ENCODE measurements at places on chromosomes 3 and 15.

- DNase-seq = no peak
These were observed 12.9 kb downstream of the AMOTL2 start for GRCh38 chr3:134361162-134361835.

- no peak for DNase-seq
These were observed 84.1 kb upstream of the LINGO1 start for GRCh38 chr15:77716632-77717332.

DNA sequence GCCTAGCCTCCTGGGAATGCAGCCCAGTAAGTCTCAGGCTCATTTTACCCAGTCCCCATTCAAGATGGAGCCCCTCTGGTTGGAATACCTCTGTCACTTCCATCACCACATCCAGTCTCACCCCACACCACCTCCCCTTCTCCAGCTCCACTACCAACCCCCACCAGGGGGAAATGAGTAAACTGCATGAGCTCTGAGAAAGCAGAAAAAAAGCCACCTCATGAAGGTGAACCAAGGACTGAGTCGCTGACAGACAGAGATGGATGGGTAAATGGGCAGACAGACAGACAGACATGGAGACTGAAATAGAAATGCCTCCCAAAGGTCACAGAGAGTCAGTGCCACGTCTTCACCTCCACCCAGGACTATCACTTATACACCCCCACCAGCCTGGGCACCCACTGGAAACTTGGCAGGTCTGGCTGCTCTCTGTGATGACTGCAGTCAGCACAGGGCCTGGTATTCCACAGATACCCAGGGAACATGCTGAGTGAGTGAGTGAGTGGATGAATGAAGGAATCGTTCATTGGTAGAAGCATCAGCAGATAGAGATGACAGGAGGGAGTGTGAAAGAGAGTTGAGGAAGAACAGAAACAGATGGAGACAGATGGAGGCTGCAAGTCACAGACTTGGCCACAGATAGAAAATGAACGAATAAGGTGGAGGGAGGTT lies 4.9 kb upstream of the LOXL1 start:
- DNase-seq = no peak

DNA sequence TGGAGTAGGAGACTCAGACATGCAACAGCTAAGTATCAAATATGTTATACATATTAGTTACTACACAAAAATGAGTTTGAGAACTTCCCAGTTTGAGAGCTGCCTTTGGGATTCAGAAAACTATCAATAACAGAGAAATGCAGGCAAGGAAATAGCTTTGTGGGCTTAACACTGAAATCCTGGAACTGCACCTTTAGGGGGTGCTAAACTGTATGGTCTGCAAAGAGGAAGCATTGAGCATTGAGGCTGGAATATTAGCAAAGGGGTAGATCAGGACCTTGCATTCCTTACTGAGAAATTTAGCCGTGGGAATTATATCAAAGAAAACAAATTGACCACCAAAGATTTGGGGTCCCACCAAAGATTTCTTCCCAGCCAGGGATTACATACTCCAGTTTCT lies 580.0 kb downstream of the ZNF385D start:
- DNase-seq = no peak

DNA sequence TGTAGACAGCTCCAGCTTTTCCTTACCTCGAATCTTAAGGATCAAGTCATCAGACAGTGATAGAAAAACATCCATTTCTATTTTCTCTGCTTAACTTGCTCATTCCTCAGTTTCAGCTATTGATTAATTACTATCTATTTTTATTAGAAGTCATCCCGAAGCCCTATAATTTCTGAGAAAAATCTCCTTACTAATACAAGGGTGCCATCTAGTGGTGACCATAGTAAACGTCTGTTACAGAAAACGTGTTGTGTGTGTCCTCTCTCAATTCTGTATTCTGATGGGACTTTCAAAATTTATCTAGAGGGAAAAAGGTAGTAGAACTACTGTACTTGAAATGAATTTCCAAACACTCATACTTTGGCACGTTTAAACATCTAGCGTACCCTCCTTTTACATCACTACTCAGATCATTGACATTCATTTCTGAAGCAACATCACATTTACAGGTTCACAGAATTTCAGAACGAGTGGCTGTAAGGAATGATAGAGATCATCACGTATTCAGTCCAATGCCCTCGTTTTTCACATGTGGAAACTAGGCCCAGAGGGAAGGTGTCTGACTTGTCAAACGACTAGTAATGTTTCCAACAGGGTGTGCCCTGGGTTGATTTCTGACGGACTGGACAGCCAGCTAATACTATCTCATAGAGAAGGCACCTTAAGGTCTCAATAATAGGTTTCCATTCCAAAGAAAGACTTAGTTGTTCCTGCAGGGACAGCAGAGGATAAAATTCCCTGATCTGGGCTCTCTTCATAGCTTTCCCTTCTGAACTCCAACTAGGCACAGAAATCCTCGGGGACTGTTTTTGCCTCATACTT lies 25.6 kb downstream of the HACD2 start:
- DNase-seq = no peak

DNA sequence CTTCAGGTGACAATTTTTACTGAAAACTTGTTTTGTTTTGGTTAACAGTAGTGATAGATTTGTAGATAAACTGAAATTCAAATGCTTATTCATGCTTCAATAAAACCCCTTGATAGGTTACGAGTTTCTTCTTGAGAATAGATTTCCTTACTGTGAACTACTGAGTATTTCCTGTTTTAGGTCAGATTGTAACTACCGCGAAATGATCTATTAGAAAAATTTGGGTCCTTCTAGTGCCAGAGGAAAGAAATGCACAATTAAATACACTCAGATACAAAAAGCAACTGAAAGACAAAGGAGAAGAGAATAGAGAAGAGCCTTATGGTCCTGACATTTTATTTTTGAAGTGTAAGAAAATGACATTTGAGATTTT lies 251.7 kb upstream of the TBL1XR1 start:
- no peak for DNase-seq

GRCh38 chr3:141677701-141678100 lies 60.4 kb upstream of the RNF7 start:
- no peak for DNase-seq

DNA sequence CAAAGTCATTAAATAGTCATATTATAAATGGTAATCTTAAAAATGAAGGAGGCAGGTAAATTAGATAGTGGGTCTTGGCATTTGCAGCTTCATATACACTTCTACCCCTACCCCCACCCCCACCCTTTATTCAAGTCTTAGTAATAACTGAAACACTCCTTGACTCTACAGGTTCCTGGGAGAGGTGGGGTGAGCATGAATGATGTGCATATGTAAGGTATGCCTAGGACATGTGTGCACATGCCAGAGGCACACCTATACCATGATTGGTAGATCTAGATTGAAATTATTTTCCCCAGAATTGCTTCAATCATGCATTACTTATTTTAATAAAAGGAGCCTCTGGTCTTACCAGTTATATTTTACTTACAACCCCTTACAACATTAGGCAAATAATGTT lies 40.1 kb upstream of the PDCD6IP start:
- DNase-seq = no peak

GRCh38 chr3:60886518-60886917 lies 364.7 kb downstream of the FHIT start:
- no peak for DNase-seq

DNA sequence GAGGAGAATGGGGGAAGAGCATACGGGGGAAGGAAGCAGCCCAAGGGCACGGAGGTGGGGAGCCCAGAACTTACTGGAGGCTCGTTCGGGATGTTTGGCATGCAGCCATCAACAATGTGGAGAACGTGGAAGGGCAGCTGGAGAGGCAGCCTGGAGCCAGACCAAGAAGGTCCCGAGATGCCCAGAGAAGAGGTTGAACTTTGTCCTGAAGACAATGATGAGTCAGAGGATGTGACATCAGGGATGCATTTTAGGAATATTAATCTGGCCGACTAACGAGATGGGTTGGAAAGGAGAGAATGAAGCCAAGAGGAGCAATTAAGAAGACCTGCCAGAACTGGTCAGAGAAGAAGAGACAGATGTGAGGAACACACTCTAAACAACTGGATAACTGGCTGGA lies 98.2 kb downstream of the SRGAP3 start:
- DNase-seq = no peak

DNA sequence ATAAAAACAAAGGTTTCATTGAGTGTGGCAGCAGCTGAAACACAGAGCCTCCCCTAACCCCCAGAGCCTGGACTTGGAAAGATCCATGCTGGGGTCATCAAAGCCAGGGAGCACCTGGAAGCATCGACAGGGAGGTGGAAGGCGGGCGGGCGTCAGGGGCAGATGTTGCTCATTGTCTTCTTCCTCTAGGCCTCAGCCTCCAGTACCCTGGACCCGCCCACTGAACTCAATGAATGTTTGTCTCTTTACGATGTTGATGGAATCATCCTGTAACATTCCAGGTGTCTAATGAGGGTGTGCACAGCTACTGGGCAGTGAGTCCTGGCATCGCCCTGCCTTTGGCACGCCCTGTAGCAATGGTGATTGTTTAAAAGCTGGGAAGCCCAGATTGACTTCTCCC lies 9.8 kb downstream of the GP5 start:
- no peak for DNase-seq

DNA sequence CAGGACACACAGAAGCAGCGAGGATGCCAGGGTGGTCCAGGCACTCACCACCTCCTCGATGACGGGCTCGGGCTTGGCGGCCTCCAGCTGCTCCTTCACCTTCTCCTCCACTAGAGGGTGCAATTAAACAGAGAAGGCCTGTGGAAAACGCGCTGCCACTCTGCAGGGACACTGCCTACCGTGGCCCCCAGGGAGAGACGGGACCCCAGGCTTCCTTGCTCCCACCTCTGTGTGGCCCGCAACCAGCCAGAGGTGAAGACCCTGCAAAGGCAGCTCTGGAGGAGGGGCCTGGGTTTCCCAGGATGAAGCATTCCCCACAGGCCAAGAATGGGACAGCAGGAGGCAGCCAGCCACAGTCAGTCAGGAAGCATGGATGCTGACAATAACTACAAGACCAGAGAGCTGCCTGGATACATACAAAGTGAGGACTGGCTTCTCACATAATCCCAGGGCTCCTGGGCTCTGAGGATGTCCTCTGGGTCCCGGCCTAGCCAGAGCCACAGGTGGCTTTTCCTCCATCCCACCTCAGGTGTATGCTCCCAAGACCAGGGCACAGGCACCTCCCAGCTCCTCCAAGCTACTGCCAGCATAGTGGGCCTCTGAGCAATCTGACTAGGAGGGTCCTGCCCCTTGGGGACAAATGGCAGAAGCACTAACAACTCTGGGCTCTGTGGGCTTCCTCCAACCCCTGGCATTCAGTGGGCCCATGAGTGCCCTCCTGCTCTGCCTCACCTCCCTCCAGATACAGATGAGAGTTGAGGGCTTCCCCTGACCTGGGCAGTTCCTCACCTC lies 46.2 kb downstream of the PTH1R start:
- peak; percentile 62 for DNase-seq

GRCh38 chr15:69692342-69692741 lies 239.7 kb downstream of the RPLP1 start:
- no peak for DNase-seq

GRCh38 chr15:57503051-57503702 lies 88.5 kb upstream of the MYZAP start:
- no peak for DNase-seq

DNA sequence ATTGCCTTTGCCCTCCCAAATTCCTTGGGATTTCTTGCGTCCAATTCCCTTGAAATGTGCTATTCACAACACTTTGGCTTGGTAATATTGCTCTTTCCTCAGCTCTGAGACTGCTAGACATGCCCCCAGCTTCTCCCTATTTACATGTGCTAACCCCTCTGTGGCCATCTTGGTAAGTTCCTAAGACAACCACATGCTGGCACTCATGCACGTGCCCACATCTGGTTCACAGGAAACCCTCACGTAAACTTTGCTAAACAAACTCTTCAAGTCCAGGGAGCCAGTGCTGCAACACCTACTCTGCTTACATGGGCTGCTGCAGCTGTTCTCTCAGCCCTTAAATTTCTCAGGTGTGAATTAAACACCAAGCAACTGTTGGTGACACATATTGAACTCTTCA lies 121.8 kb downstream of the ADAMTSL3 start:
- DNase-seq = no peak

- DNase-seq = no peak
These were observed 470.5 kb downstream of the EPHA3 start for GRCh38 chr3:89577637-89578530.

GRCh38 chr3:194908496-194908895 lies 222.8 kb downstream of the FAM43A start:
- no peak for DNase-seq

DNA sequence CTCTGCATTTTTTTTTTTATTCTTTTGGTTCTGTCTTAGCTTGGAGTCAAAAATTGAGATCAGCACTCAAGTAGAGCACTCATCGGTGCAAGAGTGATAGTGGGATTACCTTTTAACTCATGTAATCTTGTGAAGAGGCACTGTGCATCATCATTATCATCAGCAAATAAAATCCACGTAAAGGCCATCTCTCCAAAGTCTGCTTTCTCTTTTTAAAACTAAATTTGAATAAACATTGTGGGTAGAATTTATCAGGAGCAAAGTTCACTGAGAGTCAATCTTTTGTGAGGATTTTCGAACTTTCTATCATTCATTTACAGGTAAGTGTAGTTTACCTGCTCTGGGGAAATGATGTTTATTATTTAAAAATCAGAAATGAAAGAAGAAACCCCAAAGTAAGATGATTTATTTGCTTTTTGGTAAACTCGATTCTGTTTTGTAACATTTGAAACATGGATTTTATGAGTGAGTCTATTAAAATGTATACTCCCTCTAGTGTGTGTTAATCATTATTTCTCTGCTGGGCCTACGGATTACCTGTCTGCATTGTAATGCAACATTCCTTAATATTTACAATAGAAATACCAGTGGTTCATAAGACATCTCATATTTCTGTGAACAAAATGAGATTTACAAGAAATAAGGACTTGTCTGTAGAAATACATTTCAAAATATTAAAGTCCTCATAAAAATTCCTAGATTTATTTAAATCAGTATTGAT lies 327.7 kb upstream of the NAALADL2 start:
- no peak for DNase-seq

- DNase-seq = no peak
These were observed 46.6 kb upstream of the MDFIC2 start for GRCh38 chr3:70358978-70359580.

DNA sequence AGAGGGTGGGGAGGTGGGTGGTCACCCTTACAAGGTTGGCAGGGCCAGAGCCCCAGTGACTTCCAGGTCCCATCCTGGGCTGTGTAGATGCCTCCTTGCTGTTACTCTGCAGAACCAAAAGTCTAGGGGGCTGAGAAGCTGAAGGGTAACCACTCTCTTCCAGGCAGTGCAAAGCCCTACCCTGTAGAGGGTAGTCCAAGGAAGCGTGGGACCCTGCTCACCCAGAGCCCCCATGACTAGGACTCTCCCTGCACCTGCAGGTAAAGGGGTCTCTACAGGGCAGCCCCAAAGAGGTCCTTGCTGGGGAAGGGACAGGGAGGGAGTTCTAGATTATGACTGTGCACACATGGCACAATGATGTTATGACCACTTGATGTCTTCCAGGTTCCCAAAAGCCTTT lies 14.2 kb downstream of the GHRL start:
- no peak for DNase-seq

- no peak for DNase-seq
These were observed 382.4 kb upstream of the GBE1 start for GRCh38 chr3:82143661-82144412.
